ENCODE measurements at places on chromosomes 2 and 18.
A peak's percentile ranks its signal among the peaks of the same experiment; 100 is the strongest.

GRCh38 chr2:135954020-135954601 is 31.3 kb downstream of the DARS1 start:
- DNase-seq = no peak

DNA sequence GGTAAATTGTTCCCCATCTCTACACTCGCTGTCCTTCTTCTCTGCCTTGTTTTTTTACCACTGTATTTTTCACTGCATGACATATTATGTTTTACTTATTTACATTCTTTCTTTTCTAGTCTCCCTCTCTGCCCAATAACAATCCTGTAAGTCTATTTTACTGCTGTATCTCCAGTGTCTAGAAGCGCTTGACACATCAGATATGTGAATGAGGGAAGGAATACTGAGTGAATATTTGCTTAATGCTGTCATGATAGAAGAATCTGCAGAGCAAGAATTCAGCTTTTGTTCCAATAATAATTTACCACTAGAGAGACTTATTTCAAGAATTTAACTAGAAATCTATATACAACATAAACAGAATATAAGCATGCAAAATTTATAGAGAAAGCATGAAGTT is 99.5 kb downstream of the GALNT13 start:
- no peak for DNase-seq

DNA sequence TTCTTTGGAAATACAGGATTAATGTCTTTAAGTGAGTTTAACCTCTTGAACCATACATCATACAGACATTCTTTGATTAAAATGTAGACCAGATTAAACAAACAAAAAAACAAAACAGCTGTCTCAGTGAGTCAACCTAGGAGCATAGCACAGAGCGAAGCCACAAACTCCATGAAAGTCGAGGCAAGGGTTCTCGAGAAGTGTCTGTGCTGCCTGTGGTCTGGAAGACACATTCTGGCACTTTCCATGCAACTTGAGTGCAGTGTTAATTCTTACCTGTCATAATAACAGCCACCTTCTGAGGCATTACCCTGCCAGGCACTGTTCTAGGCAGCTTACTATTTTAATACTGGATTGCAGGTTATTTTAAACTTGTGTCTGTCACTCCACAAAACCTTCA is 435.5 kb upstream of the MMADHC start:
- DNase-seq = no peak

DNA sequence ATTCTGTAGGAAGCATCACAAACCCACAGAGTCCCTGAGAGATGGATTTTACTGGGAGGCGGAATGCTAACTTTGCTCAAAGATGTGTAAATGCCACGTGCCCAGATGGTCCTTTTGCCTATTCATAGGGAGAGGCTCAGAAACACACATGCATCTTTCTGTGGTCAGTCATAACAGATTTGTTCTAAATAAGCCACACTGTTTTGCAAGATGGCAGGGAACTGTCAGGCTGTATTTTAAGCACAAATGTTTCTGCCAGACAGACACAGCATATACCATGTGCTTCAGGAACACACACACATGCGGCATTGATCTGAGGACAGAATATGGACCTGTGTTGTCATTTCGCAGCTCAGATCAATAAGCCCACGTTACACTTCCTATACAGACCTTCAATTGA is 312.0 kb downstream of the GPD2 start:
- no peak for DNase-seq

DNA sequence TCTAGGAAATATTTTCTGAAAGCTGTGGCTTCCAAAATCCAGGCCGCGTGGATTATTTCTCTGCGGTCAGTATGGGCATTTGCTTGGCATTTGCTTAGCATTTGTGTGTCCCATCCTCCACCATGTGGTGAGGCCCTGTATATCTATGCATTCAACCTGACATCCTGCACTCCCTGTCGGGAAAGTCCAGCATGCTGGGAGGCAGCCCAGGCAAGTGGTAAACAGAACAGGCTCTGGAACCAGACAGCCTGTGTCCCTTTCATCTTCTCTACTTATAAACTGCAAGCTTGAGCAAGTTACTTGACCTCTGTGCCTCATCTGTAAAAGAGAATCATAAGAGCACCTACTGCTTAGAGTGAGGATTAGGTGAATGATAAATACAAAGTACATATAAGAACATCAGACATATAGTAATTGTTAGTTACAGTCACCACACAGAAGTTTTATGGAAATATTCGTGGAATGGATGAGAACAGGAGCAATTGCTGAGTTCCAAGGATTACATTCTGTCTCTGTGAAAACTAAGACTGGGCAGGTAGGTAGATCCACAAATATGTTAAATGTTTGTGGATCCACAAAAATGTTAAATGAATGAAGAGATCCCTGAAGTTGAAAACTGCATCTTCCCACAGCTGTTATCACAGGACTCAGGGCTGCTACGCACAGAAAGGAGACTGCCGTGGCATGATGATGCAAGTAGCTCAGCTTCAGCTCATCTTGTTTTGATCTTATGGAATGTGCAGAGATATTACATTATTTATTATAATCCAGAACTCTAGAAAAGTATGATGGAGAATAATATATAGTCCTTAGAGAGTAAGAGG is 317.0 kb upstream of the MMADHC start:
- DNase-seq = no peak

DNA sequence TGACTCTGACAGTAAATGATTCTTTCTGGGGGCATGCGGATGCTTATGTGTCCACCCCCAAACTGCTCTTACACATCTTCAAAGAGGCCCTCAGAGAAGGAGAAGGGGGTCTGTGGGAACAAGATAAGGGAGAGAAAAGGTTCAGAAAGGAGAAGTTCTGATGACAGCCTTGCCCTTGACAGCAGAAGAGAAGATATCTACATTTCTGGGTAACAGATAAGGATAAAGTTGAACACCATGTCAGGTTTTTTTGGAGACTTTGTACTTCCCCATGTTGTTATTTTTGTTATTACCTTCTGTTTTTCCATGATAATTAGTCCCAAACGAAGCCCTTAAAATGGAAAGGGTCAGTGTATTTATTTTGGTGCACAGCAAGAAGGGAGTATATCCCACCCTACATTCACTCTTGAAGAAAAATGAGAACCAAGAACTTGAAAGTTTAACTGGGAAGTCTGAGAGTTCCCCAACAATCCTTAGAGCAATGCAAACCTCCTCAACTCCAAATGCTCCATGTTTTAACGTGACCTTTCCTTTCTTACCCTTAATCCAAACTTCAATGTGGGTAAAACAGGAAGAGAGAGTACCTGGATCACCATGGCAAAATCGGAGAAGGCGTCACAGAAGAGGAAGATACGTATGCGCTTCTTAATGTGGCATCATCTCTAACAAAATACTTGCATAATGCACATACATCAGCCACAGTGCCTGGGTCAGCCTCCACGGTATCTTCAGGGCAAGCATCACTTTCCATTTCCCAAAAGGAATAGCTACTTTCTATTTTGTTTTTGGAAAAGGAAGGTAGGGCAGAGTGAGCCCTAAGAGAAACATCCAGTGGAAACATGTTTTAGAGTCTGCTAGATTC is 264.6 kb upstream of the STON1 start:
- peak; percentile 68 for DNase-seq

DNA sequence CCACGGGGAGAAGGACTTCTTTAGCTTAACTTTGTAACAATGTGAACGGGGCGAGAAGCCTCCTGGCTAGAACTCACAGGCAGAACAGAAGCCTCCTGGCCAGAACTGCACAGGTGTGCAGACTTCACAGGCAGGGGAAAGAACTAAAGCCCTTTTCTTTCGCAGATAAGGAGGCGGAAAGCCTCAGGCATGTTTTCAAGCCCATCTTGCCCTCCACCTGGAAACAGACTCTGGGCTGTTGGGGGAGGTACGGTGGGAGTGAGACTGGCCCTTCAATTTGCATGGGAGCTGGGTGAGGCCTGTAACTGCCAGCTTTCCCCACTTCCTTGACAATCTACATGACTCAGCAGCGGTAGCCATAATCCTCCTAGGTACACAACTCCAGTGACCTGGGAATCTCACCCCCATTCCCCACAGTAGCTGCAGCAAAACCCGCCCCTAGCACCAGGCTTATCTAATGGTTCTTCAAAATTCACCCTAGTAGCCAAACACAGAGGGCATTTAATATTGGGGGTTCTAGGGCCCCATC is 22.9 kb upstream of the ABCA12 start:
- DNase-seq = no peak

GRCh38 chr2:3223080-3223923 is 154.3 kb downstream of the EIPR1 start:
- no peak for DNase-seq

GRCh38 chr18:46652372-46652771 is 4.6 kb downstream of the LOXHD1 start:
- DNase-seq = no peak

DNA sequence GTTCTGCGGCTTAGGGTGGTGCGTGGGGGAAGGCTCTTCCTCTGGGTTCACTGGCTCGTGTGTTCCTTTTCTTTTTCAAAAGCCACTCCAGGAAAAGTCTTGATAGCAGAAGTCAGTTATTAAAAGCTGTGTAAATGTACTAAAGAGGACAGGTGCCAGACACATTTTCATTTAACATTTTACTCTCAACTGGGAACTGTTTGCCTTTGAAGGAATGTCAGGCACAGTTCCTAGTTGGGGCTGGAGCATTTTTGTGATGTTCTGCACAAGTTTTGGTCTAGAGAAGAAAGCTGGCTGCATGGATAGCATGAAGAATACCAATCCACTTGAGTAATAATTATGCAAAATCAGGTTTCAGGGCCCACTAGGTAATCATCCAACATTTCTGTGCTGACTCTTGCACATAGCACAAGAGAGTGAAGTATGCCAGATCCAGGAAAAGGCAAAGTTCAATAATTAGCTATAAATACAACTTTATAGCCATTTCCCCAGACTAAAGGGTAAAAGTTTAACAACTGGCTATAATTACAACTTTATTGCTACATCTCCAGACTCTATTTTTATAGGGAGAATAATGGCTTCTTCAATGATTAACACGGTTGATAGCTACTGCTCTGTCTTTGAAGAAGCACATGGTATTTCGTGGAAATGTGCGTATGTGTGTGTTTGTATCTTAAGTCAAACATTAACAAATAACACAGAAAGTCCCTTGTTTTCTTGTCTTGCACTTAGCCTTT is 16.2 kb downstream of the SCYGR8 start:
- DNase-seq = no peak

DNA sequence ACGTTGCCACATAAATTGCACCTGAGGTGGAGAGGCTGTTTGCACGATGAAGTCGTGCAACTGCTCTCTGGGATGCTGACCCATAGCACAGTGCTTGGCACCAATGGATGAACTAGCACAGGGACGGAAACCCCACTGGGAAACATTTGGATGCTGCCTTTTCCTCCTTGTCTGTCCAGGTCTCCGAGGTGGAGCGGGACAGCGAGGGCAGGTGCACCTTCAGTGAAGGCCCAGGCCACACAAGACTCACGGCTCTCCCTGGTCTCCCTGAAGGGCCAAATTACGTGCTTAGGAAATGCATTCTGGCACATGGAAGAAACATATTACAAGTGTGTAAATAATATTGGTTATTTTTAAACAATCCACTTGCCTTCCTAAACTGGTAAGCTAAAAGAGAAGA is 70.3 kb downstream of the TPO start:
- no peak for DNase-seq

DNA sequence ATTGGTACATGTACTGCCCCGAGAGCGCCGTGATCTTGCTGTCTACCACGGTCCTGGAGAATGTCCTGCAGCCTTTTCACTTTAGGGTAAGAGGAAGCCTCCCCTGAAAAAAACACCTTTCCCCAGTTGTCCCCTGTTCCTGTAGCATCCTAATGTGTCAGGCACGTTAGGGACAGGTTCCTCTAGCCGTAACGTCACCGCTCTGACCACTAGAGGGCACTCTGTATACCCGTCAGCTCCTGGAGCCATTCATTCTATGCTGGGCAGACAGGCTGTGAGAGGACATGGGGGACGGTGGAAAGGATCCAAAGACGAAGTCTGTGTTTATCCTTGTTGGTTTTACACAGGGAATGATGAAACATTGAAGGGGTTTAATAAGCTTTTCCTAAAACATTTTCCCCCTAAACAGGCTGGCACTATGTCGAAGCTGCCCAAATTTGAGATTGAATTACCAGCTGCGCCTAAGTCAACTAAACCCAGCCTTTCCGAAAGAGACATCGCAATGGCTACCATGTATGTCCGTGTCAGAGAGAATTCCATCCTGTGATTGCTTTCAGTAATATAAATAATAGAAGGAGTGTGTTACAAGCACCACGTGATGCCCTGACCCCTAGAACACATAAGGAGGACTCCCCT is 12.7 kb downstream of the RMC1 start:
- peak; percentile 86 for DNase-seq

GRCh38 chr2:240435948-240436682 is 652 bp downstream of the GPC1 start:
- no peak for DNase-seq

DNA sequence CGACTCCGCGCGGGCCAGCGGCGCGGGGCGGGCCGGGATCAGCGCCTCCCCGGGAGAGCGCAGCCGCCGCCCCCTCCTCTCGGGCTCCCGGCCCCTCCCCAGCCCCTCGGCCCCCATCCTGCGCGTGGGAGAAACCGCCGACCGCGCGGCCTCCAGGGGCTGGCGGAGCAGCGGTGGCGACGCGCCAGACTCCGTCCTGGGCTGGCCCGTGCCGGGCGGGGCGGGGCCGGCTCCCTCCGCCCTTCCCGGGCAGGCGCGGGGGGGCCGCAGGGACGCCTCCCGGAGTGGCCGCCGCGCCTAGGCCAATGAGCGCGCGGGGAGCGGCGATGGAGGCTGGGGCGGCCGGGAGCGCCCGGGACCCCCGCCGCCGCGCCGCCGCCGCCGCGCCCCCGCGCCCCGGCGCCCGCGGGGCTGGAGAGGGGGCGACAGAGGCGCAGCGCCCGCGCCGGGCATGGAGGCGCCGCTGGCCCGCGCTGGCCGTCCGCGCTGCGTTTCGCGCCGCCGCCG is 49.1 kb downstream of the KCNIP3 start:
- DNase-seq = peak; percentile 33

Data from hematopoietic multipotent progenitor cell treated with erythropoietin and hydrocortisone succinate and interleukin-3 and kit ligand, for 15 days (in vitro differentiated cells).